Activated CD4-positive, alpha-beta T cell treated with anti-CD3 and anti-CD28 coated beads, Interleukin-2, amount 10 ng/mL, durations not matched to agents 7 days and 5 days (primary cell): ENCODE measurements at places on chromosomes 3 and 15.

DNA sequence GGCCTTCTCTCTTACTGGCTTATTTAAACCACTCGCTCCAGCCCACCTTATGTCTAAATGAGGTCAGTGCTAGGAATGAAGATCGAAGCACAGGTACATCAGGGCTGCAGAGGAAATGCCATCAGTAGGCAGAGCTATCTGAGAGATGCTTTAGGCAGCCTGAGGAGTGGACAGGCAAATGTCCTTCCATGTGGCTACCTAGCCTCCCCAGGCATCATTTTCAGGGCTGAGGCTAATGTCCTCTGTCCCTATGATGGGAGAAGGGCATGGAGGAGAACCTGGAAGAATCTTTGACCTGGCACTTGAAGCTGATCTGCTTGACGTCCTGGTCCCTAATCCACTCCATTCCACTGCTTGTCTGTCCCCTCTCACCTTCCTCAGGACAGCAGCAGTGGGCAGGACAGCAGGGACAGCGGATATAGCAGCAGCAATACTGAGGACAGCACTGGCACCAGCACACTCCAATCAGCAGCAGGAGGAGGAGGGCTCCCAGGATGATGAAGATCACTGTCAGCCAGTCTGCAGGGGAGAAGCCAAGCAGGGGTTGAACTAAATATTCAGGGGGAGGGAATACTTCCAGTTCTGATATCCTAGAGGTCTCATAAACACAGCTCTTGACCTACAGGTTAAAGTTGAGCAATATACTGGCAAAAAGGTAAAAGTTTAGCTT, 21.0 kb downstream of the ILDR1 start:
- no peak for DNase-seq

DNA sequence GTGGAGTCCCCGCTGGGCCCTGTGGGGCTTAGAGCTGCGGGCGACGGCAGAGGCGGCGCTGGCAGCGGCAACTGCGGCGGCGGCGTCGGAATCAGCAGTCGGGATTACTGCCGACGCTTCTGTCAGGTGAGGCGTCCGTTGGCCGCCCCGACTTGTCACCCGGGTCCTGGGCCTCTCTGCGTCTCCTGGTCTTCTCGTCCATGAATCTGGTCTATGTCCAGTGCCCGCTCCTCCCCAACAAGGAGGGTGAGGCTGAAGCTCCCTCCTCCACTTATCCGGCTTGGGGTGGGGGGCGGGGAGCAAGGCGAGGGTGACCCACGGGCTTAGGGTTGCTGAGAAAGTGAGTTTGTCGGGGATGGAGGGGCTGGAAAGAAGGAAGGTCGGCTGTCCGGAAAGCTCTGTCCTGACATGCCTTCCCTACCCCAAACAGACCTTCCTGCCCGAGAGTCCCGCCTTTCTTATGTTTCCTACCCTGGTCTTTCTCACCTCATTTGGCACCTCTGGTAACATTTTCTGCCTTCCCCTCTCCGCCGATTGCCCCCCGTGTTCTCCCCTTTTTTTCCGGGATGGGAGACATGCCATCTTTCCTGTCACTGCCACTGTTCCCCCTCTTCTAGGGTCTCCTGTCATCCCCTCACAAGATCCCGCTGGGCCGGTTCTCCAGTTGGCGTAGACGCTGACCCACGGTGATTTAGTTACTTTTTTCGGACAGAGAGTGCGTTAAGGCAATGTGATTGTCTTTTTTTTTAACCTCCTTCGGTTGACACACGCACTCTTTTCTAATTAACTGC, 520 bp downstream of the ZNF654 start:
- peak; percentile 12 for DNase-seq

DNA sequence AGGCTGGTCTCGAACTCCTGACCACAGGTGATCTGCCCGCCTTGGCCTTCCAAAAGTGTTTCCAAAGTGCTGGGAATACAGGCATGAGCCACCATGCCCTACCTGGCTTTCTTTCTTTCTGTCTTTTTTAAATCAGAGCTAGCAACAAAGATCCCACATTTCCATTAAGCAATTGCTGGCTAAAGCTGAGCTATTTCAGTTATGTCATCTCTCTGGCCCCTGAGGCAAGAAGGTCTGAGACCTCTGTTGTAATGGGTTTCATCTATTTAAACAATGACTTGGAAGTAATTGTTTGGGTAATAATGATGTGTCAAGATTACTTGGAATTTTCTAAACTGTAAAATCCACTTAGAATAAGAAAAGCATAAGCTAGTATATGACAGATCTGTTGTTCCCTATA, 30.2 kb upstream of the CRBN start:
- no peak for DNase-seq

- no peak for DNase-seq
Observed at GRCh38 chr15:87570206-87570605, 686.3 kb downstream of the NTRK3 start.

- no peak for DNase-seq
Observed at GRCh38 chr3:193971261-193971751, 164.6 kb upstream of the HES1 start.

GRCh38 chr3:106380232-106380631, 511.4 kb upstream of the CBLB start:
- DNase-seq, result no peak

- DNase-seq, result no peak
Observed at GRCh38 chr3:195204360-195205163, 66.4 kb downstream of the XXYLT1 start.

DNA sequence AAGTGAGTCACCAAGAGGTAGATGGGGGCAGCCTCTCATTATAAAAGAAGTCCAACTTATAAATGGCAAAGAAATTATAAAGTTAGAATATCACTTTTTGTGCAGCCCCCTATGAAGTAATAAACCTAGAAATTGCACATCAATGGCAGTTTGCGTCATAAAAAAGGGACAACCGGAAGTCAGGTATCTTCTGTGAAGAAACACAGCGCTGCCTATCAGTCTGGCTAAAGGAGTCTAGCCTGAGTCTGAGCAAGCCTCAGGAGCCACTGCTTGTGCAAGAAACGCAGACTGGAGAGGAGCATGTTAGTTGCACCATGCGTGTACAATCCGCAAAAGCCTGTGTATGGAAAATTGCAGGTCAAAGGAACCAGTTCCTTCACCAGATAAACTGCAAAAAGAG, 178.4 kb downstream of the ARRDC4 start:
- DNase-seq, result no peak

- no peak for DNase-seq
Observed at GRCh38 chr3:150133293-150133692, 162.6 kb upstream of the PFN2 start.

GRCh38 chr3:7100136-7100535, 239.2 kb downstream of the GRM7 start:
- DNase-seq, result no peak

DNA sequence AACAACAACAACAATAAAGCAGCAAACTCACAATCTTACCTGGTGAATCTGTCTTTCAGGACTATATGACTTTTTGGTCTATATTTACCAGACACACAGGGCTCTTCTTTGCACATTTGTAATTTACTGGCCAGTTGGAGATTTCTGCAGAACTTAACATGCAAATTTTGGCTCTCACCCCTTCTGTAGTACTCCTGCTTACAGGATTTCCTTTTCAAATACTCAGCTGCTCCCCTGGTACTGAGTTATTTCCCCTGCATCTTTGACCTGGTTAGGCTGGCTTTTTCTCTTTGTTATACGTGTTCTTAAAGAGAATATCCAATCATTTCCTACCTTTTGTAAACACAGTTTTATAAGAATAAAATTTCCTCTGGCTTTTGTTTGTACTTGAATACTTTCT, 228.0 kb downstream of the MBNL1 start:
- DNase-seq, result no peak

DNA sequence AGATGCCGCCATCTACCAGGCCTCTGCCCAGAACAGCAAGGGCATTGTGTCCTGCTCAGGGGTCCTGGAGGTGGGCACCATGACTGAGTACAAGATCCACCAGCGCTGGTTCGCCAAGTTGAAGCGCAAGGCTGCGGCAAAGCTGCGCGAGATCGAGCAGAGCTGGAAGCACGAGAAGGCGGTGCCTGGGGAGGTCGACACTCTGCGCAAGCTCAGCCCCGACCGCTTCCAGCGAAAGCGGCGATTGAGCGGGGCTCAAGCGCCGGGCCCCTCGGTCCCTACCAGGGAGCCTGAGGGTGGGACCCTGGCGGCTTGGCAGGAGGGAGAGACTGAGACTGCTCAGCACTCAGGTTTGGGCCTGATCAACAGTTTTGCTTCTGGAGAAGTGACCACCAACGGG, 22.6 kb downstream of the ALPK3 start:
- no peak for DNase-seq

- no peak for DNase-seq
Observed at GRCh38 chr3:99384596-99384995, 253.8 kb upstream of the COL8A1 start.

DNA sequence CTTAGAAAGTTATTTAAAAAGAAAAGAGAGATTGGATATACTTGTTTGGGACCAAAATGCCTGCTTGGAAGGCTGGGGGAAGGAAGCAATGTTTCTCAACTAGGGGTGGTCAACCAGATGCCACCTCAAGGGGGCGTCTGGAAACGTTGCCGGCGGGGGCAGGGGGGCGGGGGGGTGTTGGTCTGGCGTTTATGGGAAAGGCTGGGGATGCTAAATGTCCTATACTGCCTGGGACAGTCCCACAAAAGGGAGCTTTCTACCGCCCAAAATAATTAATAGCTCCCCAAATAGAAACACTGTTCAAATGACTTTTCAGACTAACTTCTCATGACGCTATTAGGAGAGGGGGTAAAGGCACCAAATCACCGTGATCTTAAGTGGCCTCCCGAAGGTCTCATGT, 2.2 kb downstream of the POLG start:
- no peak for DNase-seq

DNA sequence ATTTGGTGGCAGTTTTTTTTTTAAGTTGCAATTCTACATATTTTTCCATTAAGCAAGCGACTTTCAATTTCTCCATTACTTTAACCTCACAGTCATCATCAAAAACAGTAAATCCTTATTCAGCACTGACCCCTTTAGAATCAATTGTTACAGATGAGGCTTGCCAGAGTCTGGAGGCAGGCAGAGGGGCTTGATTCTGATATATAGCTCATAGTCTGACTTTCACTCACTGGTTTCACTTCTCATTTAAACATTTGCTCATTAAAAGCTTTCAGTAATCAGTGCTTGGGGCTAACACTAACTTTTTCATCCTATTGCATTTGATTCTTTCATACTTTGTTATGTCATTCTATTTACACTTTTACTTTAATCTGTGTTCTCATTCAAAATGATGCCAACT, 88.4 kb downstream of the PYDC2 start:
- DNase-seq, result no peak

DNA sequence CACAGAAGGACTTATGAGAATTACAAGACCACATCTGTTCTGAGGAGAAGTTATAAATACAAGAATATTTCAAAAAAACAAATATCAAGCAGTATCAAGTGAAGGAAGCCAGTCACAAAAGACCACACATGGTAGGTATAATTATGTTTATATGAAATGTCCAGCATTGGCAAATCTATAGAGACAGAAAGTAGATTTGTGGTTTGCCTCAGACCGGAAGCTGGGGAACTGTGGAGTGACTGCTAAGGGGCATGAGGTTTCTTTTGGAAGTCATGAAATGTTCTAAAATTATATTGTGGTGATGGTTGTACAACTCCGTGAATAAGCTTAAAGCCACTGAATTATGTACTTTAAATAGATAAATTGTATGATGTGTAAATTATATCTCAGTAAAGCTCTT, 136.9 kb downstream of the FRMD5 start:
- no peak for DNase-seq

DNA sequence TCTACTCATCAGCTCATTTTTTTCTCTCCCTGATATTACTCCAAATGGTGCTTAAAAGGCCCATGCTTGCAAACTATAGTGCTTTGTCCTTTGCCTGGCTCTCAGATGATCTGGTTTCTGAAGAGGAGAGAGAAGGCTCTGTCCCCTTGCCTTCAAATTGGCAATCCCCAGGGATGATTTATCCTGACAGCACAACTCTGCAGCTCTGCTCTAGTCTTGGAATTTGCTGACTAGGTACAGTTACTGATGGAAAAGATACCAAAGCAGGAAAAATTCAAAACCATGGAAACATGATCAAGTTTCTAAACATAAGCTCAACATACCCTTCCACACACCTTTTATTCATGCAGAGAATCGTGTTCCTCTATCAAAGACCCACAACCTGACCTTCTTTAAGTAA, 106.7 kb upstream of the CADPS start:
- DNase-seq, result no peak

- DNase-seq, result no peak
Observed at GRCh38 chr15:72338617-72339321, 18.8 kb upstream of the CELF6 start.

DNA sequence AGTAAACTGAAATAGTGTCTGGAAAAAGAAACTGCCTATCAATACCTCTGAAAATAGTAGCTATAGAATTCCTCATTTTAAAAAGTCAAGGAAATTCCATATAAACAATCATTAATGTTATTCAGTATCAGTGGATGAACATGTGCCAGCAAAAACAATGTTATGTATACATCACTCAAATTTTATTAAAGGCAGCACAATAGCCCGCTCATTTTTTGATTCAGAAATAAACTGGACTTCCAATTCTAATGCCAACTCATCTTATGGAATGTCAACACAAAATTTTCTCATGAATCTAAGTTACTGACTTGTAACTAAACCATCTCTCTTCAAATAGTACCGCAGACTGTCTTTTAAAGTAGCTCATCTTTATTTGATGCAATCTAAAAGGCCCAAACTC, 19.0 kb downstream of the THBS1 start:
- DNase-seq, result no peak

GRCh38 chr15:52331490-52332240, 36.1 kb upstream of the MYO5C start:
- DNase-seq, result peak; percentile 76

- DNase-seq, result no peak
Observed at GRCh38 chr15:62108411-62108810, 41.6 kb downstream of the C2CD4A start.

DNA sequence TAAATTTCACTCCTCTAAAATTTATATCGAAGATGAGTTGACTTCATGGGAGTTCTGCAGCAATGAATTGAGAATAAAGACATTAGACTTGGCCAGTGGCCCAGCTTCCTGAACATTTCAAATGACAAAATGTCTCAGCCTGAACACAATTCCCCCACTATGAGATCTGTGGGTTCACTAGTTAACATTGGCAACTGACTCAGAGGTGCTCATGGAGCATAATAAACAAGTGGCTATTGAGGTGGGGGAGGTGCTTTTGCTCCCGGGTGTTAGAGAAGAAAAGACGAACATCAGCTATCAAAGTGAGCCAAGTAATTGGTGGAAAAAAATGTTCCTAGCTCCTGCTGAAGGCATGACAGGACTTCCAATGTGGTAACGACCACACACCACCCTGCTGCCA, 6.3 kb downstream of the ATP13A4 start:
- no peak for DNase-seq

GRCh38 chr3:23254282-23254681, 51.2 kb downstream of the UBE2E2 start:
- no peak for DNase-seq

- no peak for DNase-seq
Observed at GRCh38 chr3:33001889-33002288, 50.4 kb downstream of the CCR4 start.

DNA sequence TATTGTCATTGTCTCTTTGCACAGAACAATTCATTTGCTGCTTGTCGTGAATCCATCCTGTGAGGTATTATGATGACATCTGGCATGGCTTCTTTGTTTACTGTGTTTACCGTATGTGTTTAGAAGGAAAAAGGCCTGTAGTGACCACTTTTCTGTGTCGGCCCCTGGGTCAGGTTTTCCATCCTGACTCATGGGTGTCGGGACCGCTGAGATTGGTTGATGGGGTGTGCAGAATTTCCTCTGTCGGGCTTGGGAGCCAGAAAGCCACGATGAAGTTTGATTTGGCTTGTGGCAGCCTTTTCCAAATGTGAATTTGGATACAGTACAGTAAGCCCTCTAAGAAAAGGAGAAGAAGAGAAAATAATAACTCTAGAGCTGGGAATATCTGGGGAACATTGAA, 113.5 kb downstream of the FNDC3B start:
- DNase-seq, result no peak
